ENCODE measurements at places on chromosomes 6 and 20.

- DNase-seq, result peak; percentile 48
Observed at GRCh38 chr6:143941852-143942627, 66.0 kb downstream of the PLAGL1 start.

DNA sequence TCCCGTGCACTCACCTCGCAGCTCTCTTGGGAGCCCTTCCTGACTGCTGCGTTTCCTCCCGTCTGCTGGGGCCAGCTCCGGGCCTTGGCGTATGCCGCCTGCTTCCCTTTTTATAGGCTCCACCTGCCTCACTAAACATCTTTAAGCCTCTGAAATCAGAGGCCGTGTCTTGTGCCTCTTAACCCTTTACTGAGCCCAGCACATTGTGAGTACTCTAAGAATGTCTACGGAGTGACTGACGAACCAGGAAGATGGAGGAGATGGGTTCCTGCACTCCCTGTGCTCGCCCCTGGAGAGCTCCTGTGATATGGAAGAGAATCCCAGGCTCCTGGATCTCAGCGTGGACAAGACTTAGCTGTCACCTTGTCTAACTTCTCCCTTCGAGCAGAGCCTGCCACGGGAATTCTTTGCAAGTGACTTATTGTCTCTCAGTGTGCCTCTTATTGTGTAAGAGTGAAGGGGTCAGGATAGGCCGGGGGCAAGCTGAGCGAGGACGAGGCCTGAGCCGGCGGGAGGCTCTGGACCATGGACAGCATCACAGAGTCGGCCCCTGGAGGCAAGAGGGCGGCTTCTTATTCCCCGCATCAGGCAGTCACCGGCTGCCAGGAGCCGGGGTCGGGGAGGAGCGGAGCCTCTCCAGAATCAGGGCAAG, 70.9 kb upstream of the CCDC167 start:
- no peak for DNase-seq

- DNase-seq, result no peak
Observed at GRCh38 chr20:41407607-41408006, 41.0 kb upstream of the EMILIN3 start.

DNA sequence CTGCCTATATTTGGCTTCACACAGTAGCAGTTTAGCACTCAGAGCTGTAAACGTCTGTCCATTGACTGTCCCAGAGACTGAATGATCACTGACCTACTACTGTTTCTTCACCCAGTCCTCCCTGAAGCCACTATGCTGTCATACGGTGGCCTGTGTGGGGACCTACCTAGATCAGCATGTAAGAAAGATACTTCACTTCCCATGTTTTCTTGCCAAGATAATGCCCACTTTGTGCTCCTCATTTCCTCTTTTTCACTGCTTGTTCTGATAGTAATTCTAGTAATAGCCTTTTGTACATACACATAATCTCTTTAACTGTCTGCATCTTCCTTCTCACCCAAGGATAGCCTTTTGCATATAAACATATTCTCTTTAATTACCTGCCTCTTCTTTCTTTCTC, 109.9 kb upstream of the TIAM2 start:
- no peak for DNase-seq

DNA sequence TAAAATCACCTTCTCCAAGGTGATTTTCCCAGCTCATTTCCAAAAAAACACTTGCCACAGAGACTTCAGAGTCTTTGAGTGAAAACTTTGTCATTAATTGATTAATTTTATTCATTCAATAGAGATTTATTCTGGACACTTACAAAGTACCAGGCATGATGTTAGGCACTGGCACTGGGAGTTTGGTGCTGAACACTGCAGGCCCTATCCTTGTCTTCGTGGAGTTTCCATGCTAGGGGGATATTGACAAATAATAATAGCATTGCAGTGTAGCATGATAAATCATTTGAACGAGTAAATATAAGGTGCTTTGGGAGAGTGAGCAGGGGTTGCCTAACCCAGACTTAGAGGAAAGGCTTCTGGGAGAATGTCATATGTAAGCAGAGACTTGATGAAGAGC, 145.7 kb downstream of the SOX4 start:
- DNase-seq, result no peak

GRCh38 chr6:170269151-170269845, 21.6 kb downstream of the DLL1 start:
- DNase-seq, result no peak

- peak; percentile 50 for DNase-seq
Observed at GRCh38 chr20:50580016-50580747, 70.0 kb downstream of the PTPN1 start.

DNA sequence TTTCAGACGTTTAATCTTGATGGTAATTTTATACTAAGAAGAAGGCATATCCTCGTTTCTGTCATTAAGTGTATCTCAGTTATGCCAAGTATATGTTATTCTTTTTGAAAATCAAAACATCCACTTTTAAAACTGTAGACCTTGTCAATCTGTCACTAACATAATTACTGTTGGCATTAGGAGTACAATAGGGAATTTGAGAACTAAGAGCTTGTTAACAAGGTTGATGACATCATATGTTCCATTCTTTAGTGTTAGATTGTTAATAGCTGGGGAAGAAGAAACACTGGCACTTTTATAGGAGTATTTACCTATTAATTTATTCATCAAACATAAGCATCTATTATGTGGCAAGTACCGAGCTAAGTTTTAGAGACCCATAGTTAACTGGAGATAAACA, 76.2 kb downstream of the MAP3K4 start:
- DNase-seq, result no peak

DNA sequence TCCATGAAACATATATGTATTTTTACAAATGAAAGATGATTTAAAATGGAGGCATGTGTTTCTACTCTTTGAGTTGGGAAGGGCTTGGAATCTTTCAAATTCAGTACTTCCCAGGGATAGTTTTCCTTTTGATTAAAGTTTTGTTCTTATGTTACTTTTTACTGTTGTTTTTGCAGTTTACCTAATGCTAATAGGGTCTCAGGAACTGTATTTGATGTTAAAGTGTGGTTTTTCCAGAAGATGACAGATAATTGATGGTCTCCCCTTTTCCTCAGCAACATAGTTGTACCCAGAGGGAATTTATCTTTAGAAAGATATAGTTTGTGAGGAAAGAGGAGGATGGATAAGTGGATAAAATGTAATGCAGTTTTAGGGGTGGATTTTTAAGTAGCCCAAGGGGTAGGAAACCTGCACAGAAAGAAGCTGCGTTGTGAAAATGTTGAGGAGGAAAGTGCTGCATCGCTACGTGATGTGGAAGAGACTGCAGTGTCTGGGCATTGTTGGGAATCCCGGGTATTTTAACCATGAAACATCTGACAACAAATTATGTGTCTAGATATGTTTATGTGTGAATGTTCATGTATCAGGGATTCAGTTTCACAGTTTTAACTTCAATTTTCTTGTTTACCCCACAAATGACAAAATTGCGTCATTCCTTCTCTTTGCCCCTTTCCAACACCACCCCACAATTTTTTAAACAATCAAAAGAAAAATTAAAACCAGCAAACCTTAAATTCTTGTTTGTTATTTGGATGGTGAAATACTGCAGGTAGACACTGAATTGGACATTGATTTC, 42.3 kb downstream of the GNAS start:
- no peak for DNase-seq

GRCh38 chr20:60650087-60650486, 602.0 kb upstream of the CDH4 start:
- no peak for DNase-seq

- DNase-seq, result peak; percentile 55
Observed at GRCh38 chr6:35601331-35602132, 87.2 kb downstream of the FKBP5 start.

GRCh38 chr6:136822046-136822375, 381 bp upstream of the PEX7 start:
- no peak for DNase-seq

DNA sequence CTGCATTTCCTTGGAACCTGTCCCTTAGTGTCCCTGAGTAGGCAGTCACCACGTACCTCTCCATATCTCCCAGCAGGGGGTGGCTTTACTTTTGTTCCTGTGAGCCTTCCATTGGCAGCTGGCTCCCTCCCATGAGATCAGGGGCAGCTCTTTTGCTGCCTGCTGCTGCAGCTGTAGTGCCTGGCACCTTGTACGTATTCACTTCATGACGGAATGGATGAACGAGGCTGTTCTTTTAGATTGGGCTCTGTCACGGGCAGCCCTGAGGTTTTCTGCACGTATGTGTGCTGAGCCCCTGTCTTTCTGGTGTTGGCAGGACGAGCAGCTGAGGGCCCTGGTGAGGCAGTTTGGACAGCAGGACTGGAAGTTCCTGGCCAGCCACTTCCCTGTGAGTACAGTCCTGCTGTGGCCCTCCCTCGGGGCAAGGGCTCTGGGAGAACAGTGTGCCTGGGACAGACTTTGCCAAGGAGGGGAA, 14.6 kb downstream of the MYBL2 start:
- no peak for DNase-seq

GRCh38 chr6:36187446-36187845, 9.1 kb upstream of the BRPF3 start:
- no peak for DNase-seq

- DNase-seq, result peak; percentile 10
Observed at GRCh38 chr6:12527339-12527738, 189.2 kb upstream of the PHACTR1 start.

DNA sequence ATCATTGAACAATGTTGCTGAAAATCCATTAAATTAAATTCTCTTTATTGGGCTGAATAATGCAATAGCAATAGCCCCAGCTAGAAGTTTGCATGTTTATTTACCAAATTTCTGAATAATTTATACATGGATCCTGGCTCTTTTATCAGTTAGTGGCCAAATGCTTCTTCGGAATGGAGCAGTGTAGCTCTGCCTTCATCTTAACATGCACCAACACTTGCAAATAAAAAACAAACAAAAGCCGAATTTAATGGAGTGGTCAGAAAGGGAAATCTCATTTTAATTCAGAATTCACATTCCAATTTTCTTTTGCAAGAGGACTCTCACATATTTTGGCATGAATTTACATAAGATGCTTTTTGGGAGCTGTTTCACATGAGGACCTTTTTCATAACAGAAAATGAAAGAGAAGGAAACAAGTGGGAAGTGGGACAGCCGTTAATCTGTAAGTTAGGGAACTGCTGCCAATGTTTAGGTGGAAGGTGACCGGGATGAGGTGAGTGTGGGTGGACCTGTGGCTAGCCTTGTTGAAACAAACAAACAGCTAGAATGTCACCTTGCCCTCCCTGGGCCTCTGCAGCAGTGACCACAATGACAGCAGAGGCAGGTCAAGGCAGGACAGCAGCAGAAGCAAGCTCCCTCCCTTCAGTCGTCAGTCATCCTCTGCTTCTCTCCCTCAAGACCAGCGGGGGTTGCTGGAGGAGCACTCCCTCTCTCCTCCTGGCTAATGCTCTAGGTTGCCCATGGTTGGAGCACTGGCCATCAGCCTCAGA, 73.2 kb downstream of the INSM1 start:
- no peak for DNase-seq

GRCh38 chr6:11210386-11211138, 21.9 kb downstream of the NEDD9 start:
- no peak for DNase-seq

DNA sequence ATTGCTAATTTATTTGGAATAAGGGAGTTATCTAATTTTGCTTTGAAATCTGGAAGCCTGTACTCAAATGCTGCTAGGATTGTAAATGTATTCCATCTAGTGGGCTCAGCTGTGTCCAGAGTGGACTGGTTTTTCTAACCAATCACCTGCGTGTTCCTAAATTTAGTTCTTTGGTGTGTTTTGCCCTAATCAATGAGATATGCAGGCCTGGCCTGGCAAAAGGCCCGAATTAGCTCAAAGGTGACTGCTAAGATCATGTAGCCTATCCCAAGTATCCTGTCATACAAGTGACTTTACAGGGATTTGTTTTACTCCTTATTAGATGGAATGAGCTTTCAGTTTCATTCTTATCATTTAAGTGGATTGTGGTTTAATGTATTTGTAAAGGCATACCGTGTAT, 51.3 kb upstream of the ARMC2 start:
- DNase-seq, result no peak

DNA sequence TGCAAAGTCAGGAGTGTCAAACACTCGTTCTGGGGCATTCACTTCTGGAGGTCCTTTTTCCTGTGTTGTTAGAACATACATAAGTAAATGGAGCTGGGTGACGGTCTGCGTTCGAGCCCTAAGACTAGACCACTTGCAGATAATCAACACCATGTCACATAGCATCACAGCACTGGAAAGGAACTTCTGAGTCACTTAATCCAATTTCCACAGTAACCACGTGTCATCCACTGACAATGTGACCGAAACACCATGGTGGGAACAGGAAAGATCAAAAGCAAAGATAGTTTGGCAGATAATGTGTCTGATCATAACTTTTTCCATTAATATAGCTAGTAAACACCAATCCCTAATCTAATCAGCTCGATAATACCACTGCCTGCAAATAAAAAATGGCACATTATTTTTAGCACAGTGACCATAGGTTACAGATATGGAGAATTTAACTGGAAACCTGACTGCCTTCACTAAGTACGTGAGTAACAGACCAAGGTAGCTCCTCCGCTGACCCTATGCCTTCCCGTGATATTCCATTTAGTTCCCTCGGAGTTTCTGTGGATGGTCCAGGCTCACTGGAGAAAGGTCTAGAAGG, 34.8 kb downstream of the WRNIP1 start:
- DNase-seq, result peak; percentile 72

DNA sequence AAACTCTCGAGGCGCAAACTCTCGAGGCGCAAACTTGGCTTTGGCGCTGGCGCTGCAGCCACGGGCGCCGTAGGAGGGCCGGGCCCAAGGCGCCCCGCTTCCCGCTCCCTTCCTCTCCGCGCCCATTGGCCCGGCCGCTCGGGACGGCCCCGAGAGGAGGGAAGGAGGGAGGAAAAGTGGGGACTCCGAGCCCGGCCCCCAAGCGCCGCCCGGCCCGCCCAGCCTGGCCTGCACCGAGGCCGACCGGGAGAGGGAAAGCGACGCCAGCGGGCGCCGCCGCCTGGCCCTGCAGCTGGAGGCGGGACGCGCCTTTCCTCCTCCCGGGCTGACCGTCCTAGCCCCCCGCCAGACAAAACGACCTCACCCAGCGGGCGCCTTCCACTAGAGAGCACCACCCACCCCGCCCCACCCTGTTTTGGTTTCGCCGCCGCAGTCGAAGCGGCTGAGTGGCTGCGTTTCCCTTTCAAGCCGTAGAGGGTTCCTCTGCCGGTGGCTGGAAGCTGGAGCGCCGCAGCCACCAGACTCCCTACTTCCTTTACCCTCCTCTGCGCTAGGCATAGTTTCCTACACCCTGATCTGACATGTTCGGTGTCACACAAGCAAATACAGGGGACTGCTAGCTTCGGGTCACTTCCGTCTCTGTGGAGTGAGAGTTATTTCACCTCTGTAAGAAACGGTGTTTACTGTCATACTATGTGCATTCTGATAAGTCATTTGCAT, at the start of gene MBOAT1:
Gene MBOAT1 (minus strand): TSS at position 78 of the 720 bp plus-strand sequence. CDS start 235 bp downstream, outside the sequence.
- DNase-seq, result peak; percentile 87

DNA sequence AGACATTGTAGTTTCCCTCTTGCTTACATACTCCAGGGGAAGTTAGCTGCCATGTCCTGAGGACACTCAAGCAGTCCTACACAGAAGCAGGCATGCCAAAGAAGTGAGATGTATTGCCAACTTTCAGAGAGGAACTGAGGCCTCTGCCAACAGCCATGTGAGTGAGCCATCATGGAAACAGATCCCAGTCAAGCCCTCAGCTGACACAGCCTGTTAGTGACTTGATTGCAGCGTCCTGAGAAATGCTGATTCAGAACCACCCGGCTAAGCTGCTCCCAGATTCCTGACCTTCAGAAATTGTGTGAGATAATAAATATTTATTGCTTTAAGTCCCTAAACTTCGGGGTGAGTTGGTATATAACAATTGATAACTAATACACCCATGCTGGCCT, 38.1 kb downstream of the GSTA2 start:
- DNase-seq, result no peak

- no peak for DNase-seq
Observed at GRCh38 chr6:158808941-158809678, 10.1 kb downstream of the EZR start.

- peak; percentile 54 for DNase-seq
Observed at GRCh38 chr6:109308018-109308492, 74.2 kb downstream of the CD164 start.
